ENCODE measurements at places on chromosomes 13 and 19.

GRCh38 chr19:13788991-13789390 is 6.3 kb upstream of the ZSWIM4 start:
- peak; percentile 97 for DNase-seq

DNA sequence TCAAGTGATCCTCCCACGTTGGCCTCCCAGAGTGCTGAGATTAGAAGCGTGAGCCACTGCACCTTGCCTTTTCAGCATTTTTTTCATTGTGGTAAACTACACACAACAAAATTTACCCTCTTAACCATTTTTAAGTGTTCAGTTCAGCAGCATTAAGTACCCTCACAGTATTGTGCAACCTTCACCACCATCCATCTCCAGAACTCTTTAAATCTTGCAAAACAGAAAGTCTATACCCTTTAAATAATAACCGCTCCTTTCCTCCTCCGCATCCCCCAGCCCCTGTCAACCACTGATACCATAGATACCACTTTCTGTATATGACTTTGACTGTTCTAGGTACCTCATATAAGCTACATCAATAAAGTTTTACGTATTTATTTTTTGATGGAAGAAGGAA is 20.8 kb upstream of the CASP14 start:
- no peak for DNase-seq

DNA sequence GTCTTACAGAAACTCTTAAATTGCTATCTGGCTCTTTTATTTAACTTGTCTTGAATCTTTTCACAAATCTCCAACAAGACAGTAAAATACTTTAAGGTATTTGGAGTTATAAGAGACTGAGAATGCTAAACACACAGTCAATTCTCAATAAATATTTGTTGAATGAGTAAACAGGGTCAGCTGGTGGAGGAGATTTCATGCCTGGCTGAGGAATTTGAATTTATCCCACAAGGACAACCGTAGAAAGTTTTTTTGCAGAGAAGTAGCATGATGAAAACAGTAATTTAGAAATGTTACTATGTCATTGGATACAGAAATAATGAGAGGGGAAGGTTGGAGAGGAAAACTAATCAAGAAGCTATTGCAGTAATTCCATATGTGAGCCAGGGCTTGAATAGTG is 1223.7 kb downstream of the PCDH17 start:
- peak; percentile 12 for DNase-seq

- DNase-seq, result peak; percentile 56
Observed at GRCh38 chr19:19171821-19172532, 1.9 kb upstream of the MEF2B start.

DNA sequence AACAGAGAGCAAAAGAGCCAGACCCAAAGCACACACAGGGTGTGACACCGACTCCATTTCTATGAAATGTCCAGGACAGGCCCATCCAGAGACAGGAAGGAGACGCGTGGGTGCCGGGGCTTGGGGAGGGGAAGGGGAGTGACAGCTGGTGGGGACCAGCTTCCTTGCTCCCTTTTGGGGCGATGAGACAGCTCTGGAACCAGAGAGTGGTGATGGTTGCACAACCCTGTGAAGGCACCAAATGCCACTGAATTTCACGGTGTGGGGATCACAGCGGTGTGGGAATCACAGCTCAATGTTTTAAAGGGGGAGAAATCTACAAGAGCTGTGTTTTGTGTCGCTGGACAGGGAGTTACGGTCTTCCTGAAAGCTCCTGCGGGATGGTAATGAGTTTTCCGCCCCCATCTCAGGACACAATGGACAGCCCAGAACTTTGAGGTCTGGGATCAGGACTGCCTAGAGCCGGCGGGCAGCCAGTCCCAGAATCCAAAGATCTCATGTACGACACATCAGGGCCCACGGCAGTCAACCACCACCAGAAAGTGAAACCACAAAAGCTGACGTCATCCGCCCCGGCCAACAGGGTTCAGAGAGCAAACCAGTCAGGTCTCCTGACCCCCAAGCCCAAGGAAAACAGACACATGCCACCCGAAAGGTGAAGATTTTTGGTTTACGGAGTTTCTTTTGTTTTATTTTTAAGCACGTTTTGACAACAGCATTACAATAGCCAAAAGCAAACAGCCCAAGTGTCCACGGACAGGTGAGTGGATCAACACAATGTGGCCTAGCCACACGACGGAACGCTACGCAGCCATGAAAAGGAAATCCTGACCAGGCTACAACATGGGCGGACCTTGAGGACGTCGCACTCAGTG is 7.3 kb downstream of the SGTA start:
- DNase-seq, result peak; percentile 30

- no peak for DNase-seq
Observed at GRCh38 chr13:36639610-36640009, 34.2 kb upstream of the SERTM1 start.

DNA sequence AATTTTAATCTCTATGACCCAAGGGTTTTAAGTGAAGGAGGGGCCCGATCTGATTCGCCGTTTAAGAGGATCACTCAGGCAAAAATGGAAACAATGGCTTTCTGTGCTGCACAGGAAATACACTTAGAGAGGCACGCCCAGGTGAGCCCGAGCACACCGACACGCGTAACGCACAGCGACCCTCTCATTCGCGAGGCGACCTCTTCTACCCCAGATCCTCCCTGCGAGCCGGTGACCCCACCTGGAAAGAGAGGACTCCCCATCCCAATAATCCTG is 216 bp downstream of the SH2D3A start:
- no peak for DNase-seq

- no peak for DNase-seq
Observed at GRCh38 chr13:30722361-30722760, 13.0 kb upstream of the ALOX5AP start.

DNA sequence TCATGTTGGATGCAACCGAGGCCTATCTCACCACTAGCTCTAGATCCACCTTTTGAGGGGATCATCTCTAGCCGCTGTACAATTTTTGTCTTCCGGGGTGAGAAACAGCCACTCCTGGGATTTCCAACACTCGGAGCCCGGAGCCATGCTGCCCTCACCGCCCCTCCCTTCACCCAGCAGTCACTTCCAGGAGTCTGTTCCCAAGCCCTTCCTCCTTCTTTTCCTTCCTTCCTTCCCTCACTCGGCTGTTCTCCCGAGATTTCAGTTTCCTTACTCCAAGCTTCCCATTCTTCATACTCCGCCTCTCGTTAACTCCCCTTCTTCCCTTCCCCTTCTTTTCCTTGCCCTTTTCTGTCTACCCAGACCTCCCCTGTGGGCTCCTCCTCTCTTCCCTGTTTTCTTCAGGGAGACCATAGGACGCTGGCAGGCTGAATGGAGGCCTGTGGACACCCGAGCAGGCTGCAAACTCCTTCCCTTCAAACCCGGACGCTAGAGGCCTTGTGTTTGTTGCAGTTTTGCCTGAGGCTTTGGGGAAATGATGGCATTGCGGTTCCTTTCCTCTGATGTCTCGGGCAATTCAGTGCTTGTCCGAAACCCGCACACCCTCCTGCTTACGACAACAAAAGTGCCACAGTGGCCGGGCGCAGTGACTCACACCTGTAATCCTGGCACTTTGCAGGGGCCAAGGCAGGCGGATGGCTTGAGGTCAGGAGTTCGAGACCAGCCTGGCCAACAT is 96.0 kb downstream of the CAB39L start:
- no peak for DNase-seq

GRCh38 chr13:34591129-34591528 is 350.9 kb upstream of the NBEA start:
- DNase-seq, result peak; percentile 4
